ENCODE measurements at places on chromosomes 16 and 17.

DNA sequence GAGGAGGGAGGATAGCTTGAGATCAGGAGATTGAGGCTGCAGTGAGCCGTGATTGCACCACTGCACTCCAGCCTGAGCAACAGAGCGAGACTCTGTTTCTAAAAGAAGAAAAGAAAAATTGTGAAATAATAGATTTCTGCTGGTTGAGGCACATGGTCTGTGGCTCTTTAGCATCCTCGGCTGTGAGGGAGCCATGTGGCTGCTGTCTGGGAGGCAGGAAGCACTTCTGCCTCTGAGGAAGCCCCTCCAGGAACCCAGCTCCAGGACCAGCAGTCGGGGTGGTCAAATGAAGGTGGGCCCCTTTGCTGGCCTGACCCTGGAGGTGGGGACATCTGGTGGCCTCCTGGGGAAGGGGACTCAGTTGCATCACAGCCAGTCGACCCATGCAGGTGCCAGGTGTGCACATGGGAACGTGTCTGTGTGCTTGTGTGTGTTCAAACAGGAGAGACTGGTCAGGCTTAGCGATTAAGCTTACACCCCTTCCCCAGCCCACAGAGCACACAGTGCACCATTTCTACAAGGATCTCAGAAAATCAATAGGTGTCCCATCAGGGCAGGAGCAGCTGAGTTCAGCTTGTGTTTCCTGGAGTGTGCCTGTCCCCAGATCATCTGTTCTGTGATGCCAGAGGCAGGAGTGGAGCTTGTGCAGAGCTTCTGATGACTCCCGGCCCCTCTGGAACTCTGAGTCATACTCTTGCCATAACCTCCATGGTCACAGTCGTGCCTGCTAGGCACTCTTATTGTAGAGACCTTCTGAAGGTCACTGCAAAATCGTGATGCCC, 24.3 kb upstream of the MGAT5B start:
- DNase-seq = no peak

GRCh38 chr16:52089476-52089875, 457.5 kb downstream of the TOX3 start:
- DNase-seq = no peak

- DNase-seq = no peak
These were observed 130.9 kb downstream of the RAB11FIP4 start for GRCh38 chr17:31522284-31522931.

- DNase-seq = no peak
These were observed 283.8 kb downstream of the ZFHX3 start for GRCh38 chr16:72764015-72764654.

DNA sequence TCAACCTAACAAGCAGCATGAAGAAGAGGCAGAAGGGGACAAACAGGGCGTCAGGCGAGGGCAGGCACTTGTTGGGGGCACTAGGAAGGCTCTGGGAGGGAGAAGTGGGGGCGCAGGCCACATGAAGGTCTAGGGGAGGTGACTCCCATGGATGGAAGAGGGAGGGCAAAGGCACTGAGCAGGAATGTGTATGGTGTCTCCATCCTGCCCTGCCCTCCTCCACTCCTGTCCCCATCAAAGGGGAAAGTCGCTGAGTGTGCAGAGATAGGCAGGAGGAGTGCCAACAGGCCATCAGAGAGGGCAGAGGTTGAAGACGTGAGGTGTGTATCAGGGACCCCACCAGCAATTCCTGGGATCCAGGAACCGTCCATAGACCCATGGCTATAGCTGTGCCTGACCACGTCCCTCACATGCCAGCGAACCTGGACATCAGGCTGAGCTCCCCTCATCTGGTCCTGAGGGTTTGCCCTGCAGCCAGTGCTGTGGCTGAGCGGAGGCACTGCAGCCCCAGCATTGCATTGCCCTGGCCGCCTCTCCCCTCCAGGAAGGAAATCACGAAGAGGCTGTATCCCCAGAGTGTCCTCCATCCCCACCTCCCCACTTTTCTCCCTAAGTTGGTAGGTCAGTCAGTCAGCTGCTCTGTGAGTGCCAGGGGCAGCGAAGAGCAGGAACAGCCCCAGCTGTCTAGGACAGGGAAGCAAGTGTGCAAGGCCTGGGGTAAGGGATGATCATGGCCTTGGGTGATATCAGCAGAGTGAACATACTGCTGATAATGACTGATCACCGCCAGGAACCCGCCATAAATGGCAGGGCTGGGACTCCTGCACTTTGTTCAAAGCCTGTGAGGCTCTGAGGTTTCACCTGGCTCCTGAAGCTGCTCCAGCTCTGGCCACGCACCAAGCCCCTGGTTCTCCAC, 6.2 kb upstream of the CYB561 start:
- no peak for DNase-seq

- DNase-seq = no peak
These were observed 11.1 kb upstream of the ALDOA start for GRCh38 chr16:30054451-30054850.

DNA sequence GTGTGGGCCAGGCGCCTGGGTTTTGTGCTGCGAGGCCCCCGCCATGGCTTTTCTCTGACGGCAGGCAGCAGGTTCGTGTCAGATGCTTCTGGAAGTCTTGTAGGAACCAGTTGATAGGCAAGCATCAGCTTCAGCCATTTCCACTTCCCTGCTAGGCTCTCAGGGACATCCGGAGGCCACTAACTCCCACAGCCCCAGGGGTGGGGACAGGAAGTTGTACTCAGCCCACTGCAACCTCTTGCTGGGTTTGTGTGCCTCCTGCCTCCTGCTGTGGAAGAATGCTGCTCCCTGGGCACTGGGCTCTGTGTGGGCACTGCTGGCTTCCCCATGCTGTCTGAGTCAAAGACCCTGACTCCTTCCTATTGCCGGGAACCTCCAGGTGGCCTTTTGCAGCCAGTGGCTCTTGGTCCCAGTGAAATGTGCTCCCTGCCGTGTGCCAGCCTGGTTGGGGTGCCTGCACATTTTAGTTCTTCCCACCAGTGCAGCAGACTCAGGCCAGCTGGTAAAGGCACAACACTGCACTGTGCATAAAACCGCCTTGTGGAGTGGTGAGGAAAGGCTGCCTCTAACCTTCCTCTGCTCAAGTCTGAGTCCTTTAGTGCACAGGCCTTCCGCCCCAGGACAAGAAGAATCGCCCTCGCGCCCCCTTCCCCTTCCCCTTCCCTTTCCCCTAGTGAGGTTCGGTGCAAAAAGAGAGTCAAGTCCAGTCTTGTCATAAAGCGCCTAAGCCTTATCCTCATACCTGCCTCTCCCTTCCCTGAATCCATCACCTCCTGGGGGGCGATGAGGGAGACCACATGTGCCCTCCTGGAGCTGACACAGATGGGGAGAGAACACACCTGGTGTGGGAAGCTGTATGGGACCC, 16.6 kb downstream of the LDHD start:
- no peak for DNase-seq

DNA sequence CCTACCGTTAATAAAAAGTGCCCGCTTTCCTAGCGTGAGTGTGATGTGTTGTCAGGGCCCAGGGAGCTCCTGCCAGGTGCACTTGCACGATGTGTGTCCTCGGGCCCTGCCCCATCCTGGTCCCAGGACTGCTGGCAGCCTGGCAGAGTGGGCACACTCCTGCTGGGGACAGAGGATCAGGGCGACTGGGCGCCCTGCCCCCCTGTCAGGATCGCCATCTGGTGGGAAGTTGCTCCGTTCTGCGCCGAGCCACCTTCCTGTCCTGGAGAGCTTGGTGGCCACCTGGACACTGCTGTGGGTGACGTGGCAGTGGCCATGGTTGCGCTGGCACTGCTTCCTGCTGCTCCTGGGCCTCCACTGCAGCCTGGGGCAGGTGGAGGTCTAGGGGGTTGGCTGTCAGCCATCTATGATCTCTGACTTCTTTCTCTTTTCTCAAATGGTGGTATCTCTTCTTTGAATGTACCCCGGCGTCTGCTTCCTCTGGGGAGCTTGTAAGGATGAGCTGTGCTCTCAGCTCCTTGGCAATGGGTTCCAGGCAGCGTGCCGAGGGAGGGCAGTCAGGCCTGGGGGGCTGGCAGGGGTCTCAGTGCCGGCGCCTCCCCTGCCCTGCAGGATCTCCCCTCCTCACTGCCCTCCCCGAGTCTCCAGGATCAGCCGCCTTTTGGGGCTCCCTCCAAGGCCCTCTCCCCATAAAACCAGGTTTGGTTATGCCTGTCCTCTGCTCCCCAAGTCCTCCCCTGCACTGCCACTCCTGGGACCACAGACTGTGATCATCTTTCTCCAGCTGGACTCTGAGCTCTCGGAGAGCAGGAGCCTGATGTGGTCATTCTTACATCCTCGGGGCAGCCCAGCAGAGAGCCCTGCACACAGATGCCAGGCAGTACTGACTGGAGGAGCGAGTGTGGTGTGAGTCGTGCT, 76.9 kb downstream of the AMFR start:
- DNase-seq = no peak
